ENCODE measurements at places on chromosomes 13 and 19.
A peak's percentile ranks its signal among the peaks of the same experiment; 100 is the strongest.

DNA sequence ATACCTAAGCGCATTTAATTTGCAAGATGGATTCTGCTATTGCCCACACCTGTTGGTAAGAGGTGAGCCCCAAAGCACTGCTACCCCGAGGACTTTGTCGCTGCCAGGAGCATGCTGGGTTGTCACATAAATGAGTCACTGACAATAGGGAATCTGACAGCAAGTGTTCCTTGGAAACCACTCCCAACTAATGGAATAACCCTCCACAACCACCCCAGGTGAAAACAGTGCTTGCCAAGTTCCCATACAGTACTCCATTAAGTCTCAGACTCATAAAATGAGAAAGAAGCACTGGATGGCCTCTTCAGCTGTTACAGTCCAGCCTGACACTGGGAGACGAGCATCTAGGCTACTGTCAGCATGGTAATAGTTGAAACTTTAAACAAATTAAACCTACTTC is 108.6 kb downstream of the EFNB2 start:
- DNase-seq, result no peak

DNA sequence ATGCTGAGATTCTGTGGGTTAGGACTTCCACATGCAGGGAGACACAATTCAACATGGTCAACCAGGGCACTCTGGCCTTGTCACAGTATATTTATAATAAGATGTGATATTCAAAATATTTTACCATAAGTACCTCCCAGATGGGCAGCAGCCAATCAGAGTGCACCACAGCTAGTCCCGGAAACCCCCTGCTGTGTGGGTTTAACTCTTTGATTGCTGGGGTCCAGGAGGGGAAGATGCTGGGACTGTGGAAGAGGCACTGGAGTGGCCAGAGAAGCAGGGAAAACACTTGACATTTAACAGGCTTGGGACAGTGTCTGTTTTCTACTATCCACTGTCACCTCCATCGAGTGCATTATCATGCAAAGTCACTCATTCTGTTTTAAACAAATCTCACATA is 99.0 kb downstream of the MBNL2 start:
- no peak for DNase-seq

- no peak for DNase-seq
These were observed 3.9 kb downstream of the LACC1 start for GRCh38 chr13:43883631-43884030.

DNA sequence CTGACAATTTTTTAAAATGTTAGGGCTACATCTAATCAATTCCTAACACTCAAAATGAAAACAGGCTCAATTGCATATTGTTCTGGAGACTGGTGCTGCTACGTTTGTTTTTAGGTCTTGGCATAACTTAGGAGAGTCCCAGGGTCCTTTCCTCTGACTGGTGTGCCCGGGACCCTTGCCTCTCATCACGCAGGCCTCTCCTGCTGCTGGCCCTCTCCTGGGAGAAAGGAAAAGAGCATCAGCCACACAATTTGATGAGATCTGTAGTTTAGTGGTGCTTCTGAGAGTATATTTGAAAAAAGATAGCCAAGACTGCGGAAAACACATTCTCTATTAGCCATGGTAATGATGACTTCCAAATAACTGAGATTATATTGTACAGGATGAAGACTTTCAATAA is 380.0 kb downstream of the KLF12 start:
- DNase-seq, result no peak

DNA sequence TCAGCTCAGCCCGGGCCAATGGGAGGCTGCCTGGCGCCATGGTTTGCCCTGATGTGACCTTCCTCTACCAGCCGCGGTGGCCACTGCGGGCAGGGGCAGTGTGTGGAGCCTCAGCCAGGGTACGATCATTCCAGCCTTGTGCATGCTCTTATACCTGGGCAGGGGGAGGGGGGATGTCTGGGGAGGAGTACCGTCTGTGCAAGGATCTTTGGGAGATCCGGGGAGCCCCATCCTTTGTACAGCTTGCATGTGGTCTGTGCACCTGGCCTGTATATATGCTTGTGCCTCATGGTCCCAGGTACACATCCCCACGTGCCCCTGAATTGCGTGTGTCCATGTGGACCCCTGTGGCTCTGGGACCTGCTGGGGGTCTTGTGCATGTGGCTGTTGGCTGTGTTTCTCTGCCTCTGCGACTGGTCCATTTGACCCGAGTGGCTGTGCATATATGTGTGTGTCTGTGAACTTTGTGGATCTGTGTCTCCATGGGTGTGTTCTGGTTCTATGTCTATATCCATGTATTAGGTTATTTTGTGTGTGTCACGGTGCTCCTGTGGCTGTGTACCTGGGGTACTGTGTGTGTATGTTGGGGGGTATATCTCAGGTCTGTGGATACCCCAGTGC is 12.8 kb upstream of the NANOS3 start:
- DNase-seq, result no peak

GRCh38 chr19:17327654-17328516 is 6.8 kb downstream of the ANO8 start:
- DNase-seq, result peak; percentile 77

DNA sequence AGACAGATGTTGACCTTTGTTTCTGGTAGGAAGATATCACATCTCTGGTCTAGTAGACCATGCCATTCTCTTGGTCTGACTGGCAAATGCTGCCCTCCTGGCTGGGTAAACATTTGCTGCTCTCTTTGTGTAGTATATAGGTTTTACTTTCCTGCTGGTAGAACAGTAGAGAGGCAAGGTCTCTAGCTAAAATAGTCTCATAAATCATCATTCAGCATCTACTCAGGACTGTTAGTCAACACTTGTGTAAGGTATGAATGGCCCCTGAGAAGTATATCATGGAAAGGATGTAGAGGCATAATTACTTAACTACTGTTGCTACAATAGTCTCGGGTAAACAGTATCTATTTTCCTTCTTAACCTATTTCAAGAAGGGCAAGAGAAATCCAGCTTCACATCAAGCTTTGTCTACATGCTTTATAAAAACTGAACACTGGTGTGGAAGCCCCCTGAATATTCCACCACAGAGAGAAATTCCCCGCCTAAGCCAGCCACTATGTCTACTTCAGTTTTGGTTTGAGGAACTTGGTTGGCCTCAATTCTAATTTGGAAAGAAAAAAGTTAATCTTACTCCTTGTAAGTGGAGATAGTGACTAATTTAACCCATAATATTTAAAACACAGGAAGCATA is 18.4 kb upstream of the MYCBP2 start:
- no peak for DNase-seq

DNA sequence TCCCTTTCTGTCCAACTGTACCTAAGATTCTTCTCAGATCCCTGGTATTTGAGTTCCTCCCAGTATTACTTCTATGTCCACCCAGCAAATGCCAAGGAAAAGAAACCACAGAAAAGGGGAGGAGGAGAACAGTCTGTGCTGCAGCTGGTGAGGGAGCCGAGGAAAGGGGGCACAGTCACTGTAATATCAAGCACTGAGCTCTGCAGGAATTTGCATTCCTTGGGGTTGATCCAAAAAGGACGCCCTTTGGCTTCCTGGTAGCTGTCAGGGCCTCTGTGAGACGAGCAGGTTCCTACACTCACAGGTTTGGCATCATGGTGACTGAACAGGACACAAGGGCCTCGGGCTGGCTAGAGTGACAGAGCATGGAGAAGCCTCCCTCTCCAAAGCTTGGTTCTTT is 273.4 kb downstream of the NHLRC3 start:
- DNase-seq, result no peak

DNA sequence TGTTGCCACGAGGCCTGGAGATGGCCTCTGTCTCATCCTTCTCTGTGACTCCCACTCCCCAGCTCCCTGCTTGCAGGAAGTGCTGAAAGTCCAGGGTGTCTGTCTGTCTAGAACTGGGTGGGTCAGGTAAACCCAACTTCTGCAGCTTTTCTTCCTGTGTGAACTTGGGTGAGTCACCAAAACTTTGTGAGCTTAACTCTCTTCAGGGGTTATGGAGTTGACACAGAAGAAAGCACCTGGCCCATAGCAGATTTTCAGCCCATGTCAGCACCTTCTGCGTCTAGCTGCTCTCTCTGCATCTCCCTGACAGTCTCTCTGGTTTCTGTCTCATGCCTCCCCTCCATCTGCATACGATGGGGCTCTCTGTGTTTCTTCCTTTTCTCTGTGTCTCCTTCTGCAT is 4.2 kb upstream of the CACNG7 start:
- DNase-seq, result no peak

GRCh38 chr13:102131246-102131645 is 270.6 kb downstream of the FGF14 start:
- DNase-seq, result no peak

- DNase-seq, result no peak
These were observed 35.7 kb downstream of the DZIP1 start for GRCh38 chr13:95608640-95609323.
